ENCODE measurements at places on chromosomes 4 and X.

DNA sequence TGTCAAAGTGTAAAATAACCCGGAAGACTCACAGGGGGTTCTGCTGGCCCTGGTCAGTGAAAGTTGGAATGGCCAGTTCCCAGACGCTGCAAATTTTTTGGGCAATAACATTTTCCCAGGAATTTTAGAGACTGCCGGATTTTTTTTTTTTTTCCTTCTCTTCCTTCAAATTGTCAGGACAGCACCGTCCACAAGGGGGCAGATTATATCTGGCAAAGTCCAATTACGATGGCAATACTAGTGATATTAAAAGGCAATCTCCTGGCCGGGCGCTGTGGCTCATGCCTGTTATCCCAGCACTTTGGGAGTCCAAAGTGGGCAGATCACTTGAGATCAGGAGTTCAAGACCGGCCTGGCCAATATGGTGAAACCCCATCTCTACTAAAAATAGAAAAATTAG lies 20.5 kb downstream of the SLC25A5 start:
- no peak overlapping the region for H3K4me3 ChIP-seq
- DNase-seq = no peak
- H3K27me3 ChIP-seq = no peaks in the 10 kb centered on the region
- H3K4me1 ChIP-seq = no peaks in the 10 kb centered on the region

GRCh38 chr4:111946800-111947199 lies 198.5 kb upstream of the FAM241A start:
- no peaks in the 10 kb centered on the region for H3K27me3 ChIP-seq
- no peak overlapping the region for H3K27ac ChIP-seq
- no peaks in the 10 kb centered on the region for H3K4me1 ChIP-seq
- DNase-seq = no peak
- H3K36me3 ChIP-seq = no peaks in the 10 kb centered on the region
- H3K4me3 ChIP-seq = no peak overlapping the region

DNA sequence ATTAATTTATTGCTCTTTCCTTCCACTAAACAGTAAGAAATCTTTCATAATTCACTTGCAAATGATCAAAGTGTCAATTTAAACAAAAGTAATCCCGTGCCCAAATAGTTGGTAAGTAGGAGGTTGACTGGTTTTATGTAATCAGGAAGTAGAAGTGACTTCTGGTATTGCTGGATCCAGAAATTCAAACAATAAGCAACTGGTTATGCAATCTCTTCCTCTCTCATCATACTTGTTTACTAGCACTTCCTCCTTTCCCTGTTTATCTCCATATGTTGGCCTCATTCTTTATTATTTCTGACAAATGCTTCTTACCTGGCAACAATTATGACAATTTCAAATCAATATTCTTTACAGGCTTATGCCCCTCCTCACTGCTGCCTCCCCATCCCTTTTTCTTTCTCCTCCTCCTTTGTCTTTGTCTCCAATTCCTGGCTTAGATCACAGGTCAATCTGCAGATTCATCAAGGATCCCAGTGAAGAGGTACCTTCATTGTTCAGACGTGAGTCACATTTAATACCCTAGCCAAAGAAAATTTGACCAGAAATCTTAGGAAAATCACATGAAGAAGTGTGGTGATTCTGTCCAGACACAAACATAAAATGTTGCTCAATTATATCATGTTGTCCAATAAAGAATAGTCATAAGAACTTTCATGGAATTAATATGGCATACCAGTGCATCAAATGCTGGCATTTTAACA lies 323.2 kb upstream of the PCDH7 start:
- H3K4me1 ChIP-seq = no peaks in the 10 kb centered on the region
- H3K27me3 ChIP-seq = no peaks in the 10 kb centered on the region
- no peak overlapping the region for H3K27ac ChIP-seq
- DNase-seq = no peak
- no peaks in the 10 kb centered on the region for H3K36me3 ChIP-seq

DNA sequence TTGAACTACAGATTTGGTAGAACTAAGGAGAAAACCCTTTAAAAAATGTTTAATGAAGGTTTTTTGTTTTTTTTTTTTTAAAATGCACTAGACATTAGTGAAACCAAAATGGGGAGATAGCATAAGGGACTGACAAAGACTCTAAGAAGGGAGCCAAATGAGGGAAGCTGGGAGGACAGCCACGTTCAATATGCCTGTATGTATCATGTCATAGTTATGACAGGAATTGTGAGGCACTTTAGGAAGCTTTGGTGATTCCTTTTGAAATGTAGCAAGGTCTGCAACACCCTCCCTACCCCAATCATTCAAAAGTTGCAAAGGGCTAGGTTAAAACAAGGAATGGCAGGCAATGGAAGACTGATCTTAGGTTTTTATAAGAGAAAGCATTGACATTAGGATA lies 526.0 kb downstream of the TLL1 start:
- no peak for DNase-seq
- H3K27me3 ChIP-seq = no peaks in the 10 kb centered on the region
- H3K4me3 ChIP-seq = no peak overlapping the region
- H3K27ac ChIP-seq = no peak overlapping the region

GRCh38 chr4:7756561-7757355 lies 182.9 kb downstream of the AFAP1 start:
- H3K4me1 ChIP-seq = peaks cover 35% of the 10 kb centered on the region
- H3K27ac ChIP-seq = peak overlapping the region; percentile 41
- no peak for DNase-seq

- no peaks in the 10 kb centered on the region for H3K27me3 ChIP-seq
- no peak overlapping the region for H3K27ac ChIP-seq
Measured at GRCh38 chrX:153065389-153065788, 6.9 kb upstream of the PNMA6A start.

- no peaks in the 10 kb centered on the region for H3K4me1 ChIP-seq
- no peaks in the 10 kb centered on the region for H3K36me3 ChIP-seq
- H3K4me3 ChIP-seq = no peak overlapping the region
- H3K27ac ChIP-seq = no peak overlapping the region
- H3K27me3 ChIP-seq = no peaks in the 10 kb centered on the region
- DNase-seq = no peak
Measured at GRCh38 chrX:42109428-42109827, 186.1 kb upstream of the CASK start.

- no peaks in the 10 kb centered on the region for H3K36me3 ChIP-seq
- no peak overlapping the region for H3K4me3 ChIP-seq
- peaks cover 9% of the 10 kb centered on the region for H3K4me1 ChIP-seq
- no peaks in the 10 kb centered on the region for H3K27me3 ChIP-seq
Measured at GRCh38 chr4:26062215-26062614, 148.2 kb downstream of the SMIM20 start.

DNA sequence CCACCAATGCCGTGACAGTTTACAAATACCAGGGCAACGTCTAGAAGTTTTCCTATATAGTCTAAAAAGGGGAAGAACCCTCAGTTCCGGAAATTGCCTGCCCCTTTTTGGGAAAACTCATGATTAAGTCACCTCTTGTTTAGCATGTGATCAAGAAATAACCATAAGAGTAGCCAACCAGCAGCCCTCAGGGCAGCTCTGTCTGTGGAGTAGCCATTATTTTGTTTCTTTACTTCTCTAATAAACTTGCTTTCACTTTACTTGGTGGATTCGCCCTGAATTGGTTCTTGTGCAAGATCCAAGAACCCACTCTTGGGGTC lies 20.0 kb upstream of the HOPX start:
- H3K4me1 ChIP-seq = no peaks in the 10 kb centered on the region
- DNase-seq = no peak
- H3K4me3 ChIP-seq = no peak overlapping the region
- no peaks in the 10 kb centered on the region for H3K36me3 ChIP-seq
- no peak overlapping the region for H3K27ac ChIP-seq

- DNase-seq = no peak
- H3K4me1 ChIP-seq = peaks cover 35% of the 10 kb centered on the region
- no peaks in the 10 kb centered on the region for H3K36me3 ChIP-seq
- H3K4me3 ChIP-seq = peak overlapping the region; percentile 83
Measured at GRCh38 chrX:44873415-44874276, 658 bp downstream of the KDM6A start.

DNA sequence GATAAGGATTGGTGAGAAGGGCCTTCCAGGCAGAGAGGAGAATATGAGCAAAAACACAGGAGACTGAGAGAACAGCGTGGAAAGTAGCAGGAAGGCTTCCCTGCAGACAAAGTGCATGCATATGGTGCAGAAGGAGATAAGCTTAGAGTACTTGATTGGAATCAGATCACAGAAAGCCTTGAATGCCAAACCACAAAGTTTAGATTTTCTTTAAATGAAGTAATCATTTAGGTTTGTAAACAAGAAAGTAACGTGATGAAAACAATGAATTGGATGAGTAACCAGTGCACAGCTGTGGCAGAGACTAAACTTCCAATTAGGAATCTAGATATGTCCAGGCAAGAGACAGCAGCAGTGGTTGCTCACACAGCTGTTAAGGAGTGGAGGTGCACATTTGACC lies 83.8 kb upstream of the C1QTNF7 start:
- no peak for DNase-seq
- peak overlapping the region; percentile 20 for H3K27ac ChIP-seq
- no peak overlapping the region for H3K4me3 ChIP-seq
- no peaks in the 10 kb centered on the region for H3K36me3 ChIP-seq

DNA sequence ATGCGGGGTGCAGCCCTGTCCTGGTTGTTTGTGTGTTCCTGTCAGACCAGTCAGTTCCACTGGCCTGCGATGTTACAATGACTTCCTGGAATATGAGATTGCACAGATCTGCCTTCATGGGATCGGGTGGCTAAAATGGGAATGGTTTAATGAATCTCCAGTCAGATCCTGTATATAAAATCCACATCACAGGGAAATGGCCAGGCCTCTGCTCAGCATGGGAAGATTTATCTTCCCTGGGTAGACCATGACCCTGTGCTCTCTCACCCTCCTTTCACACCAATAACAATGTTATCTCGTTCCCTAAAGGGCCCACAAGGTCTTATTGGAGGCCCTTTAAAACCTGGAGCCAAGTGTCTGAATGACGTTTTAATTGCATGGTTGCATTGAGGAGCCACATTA lies 307.4 kb downstream of the RAB28 start:
- H3K36me3 ChIP-seq = no peaks in the 10 kb centered on the region
- H3K27ac ChIP-seq = no peak overlapping the region
- DNase-seq = no peak
- H3K4me1 ChIP-seq = no peaks in the 10 kb centered on the region
- no peak overlapping the region for H3K4me3 ChIP-seq
- H3K27me3 ChIP-seq = no peaks in the 10 kb centered on the region

GRCh38 chr4:122876456-122876855 lies 45.9 kb downstream of the NUDT6 start:
- no peak overlapping the region for H3K4me3 ChIP-seq
- no peak for DNase-seq
- H3K27ac ChIP-seq = no peak overlapping the region
- no peaks in the 10 kb centered on the region for H3K27me3 ChIP-seq
- no peaks in the 10 kb centered on the region for H3K36me3 ChIP-seq

- no peaks in the 10 kb centered on the region for H3K36me3 ChIP-seq
- no peaks in the 10 kb centered on the region for H3K27me3 ChIP-seq
Measured at GRCh38 chr4:83364312-83364711, 29.7 kb upstream of the HPSE start.
